ENCODE measurements at places on chromosomes 5 and 9.
A peak's percentile ranks its signal among the peaks of the same experiment; 100 is the strongest.

DNA sequence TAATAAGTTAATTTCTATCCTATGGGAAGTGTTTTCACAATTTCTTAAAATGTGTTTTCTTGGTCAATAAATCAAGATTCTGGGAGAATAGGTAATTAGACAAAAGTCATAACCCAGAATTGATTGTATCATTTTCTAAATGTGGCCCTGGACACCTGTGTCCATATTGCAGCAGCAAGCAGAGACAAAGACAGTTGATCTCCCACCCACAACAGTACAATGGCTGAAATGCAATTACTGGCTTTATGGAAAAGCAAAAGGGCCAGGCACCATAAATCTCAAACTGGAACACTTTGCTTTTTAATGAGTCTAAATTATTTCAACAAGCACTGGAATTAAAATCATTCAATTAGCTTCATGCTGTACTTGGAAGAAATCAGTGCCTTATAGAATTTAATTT is 157.2 kb downstream of the ESM1 start:
- no peak for DNase-seq

DNA sequence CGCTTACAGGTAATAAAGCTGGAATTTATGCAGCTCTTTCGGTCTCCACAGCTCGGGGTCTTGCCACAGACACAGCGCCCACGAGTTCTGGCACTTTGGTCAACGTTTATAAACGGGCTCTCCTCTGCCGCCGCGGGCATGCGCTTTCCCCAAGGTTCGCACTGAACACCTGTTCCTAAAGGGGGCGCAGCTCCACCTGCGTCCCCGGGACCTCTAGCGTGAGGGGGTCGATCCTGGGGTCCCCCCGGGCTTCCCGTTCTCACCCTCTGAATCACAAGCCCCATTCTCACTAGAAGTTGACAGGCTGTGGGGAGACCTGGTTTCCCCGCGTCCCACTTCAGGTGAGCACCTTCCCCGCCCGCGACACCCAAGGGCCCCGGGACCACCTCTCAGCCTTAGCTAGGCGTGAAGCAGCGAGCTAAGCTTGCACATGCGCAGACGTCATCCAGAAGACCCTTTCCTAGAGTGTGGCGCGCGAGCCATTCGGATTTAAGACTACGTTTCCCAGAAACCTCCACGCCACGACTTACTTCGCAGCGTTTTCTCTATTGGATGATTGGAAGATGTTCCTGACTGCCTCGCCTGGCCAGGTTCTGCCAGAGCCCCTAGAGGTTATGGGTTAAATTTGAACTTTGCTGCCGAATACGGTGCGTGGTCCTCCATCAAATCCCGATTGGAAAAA is 21.3 kb upstream of the ZNF782 start:
- DNase-seq, result peak; percentile 61

GRCh38 chr9:88663771-88664419 is 128.9 kb downstream of the NXNL2 start:
- DNase-seq, result no peak

GRCh38 chr5:15092801-15093200 is 221.2 kb upstream of the ANKH start:
- DNase-seq, result no peak

DNA sequence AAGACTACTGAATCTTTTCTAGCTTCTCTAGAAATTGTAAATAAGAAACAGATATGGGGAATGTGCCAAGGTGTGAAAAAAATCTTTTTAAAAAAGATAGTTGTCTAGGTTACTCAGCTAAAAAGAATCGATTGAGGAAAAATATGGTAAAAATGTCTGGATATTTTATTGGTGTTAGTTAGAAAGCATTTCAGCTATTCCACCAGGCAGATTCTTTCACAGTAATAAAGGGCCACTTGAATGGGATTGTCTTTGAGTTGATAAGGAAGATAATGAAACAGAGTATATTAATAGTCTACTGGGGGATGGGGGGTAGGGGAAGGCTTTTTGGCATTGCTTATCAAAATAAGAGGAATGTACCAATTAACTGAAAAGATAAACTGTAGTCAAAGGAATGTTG is 51.9 kb downstream of the SLIT3 start:
- no peak for DNase-seq

DNA sequence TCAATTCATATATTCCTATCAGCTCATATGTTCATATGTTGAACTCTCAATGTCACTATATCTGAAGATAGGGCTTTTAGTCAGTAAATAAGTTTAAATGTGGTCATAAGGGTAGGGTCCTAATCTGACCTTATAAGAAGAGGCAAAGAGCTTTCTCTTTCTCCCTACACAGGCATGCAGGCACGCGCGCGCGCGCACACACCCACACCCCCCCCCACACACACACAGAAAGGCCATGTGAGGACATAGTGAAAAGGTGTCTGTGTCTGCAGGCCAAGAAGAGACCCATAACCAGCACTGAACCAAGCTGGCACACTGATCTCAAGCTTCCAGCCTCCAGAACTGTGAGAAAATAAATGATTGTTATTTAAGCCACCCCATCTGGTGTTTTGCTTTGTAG is 76.0 kb downstream of the PDE4D start:
- DNase-seq, result no peak

- DNase-seq, result no peak
These were observed 335.7 kb upstream of the IZUMO3 start for GRCh38 chr9:24881361-24881760.

GRCh38 chr9:128093011-128093410 is 25.0 kb downstream of the SLC25A25 start:
- DNase-seq, result no peak

- DNase-seq, result no peak
These were observed 19.9 kb upstream of the S1PR3 start for GRCh38 chr9:88971131-88971960.

DNA sequence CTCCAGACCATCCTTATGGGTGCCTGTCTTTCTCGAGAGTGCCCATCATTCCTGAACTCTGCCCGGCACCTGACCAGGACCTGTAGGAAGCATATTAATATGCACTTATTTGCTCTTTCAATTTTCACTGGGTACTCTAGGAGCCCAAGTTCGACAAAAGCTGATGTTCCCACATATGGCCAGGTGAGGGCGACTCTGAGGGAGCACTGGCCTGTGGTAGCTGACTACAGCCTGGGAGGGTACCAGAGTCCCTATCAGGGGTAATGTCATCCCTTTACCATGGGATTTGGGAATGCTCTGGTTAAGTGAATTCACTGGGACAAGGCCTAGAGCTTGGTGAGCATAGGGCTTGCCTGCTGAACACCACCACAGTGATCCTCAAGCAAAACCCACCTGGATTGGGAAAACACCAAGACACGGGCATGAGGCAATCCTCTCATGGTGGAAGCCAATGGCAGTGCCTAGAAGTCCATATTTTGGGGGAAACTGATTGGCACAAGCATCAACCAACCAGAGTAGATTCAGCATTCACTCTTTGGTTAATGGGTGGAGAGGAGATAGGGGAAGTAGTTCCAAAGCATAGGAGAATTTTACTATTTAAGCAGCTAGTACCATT is 112.2 kb downstream of the MTX3 start:
- peak; percentile 45 for DNase-seq

DNA sequence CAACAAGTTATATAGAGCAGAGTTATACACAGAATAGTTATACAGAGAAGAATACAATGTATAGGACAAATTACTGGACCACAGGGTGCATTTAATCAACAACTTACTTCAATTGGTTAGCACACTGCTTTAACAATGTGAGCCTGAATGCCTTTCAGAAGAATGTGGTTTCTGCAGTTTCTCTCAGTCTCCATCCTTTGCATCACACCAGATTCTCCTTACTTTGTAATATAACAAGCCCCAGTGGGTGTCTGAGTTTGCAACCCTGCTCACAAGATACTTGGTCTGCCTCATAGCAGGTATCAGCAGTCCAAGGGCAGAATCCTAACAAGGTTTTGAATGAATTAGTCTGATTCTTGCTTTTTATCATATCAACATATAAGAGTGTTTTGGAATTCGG is 114.6 kb downstream of the GABRB2 start:
- DNase-seq, result no peak

GRCh38 chr9:13555516-13555915 is 276.0 kb upstream of the MPDZ start:
- DNase-seq, result no peak

GRCh38 chr5:151523335-151523734 is 67.8 kb downstream of the FAT2 start:
- peak; percentile 51 for DNase-seq

- no peak for DNase-seq
These were observed 41.1 kb upstream of the ACOT12 start for GRCh38 chr5:81435023-81435422.

- no peak for DNase-seq
These were observed 214.6 kb upstream of the TLE4 start for GRCh38 chr9:79357194-79357593.

DNA sequence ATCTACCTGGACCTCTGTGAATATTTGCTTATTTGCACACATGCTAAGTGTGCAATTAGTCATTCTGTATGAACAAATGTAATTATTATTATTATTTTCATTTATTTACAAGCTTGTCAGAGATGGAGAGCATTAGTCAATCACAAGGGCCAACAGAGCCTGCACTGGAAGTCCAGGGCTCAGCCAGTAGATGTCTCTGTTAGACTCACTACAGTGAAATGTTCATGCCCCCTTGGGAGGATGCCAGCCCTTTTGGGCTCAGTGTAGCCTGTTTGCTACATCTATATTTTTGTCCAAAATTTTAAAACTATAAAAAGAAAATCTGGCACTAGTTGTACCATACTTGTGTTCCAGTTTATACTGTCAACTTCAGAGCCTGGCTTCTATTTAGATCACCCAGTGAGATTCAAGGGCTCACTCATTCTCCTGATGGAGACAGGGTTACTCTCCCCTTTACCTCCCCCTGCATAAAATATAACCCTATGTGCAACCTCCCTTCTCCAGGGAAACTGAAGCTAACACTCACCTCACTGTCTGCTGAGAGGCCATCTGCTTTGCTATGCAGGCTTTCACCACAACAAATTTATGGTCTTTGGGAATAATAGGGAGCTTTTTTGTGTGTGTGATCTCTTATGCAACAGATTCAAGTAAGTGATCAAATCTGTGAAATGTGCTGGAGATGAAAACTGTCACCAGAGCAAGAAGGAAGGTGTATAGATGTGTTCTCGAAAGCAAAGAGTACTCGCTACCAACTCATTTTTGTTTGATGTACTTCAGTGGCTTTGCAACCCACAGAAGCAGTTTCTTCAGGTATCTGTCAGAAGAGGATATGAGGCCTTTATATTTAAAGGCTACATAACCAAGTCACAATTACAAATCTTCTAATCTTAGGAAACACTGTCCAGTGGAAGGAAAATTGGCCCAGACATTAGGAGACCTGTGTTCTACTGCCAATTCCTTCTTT is 99.9 kb upstream of the TLE4 start:
- no peak for DNase-seq

DNA sequence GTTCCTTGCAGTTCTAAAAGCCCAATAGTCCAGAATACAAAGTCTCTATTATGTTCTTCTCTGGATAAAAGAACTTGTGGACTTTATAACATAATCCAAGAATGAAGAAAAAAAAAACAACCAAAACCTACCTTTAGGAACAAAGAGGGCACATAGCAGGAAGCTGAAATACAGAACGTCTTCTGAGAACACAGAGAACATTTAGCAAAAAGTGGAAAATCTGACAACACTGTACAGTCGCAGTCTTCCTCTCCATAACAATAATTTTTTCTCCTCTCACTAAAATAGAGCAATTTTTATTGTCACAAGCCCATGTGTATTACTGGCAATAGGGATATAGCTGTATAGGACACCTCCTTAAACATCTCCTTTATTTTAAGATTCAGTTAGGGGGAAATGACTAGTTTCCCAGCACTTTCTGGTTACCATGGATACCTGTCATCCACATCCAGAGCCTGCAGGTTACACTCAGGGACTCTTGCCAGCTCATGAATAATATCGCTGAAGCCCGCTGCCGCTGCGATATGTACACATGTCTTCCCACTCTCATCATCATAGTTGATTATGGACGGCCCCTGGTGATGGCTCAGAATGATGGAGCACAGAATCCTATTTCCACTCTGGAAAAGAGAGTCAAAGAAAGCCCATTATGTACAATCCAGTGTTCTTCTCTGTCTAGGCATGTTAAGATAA is 106.5 kb downstream of the ANKRD55 start:
- DNase-seq, result no peak

DNA sequence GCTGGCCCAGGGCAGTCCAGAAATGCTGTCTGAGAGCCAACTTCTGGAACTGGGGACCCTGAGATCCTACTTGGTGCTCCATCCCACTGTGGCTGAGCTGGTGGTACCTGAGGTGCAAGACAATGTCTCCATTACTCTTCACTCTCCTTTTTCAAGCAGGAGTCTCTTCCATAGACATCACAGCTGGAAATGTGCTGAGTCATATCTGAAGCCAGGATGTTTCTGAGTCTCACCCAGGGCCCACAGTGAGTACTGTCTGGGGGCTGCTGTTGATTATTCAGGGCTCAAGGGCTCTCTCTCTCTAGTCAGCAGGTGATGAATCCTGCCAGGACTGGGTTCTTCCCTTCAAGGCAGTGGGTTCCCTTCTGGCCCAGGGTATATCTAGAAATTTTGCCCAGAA is 145.2 kb upstream of the TAS2R1 start:
- DNase-seq, result no peak

DNA sequence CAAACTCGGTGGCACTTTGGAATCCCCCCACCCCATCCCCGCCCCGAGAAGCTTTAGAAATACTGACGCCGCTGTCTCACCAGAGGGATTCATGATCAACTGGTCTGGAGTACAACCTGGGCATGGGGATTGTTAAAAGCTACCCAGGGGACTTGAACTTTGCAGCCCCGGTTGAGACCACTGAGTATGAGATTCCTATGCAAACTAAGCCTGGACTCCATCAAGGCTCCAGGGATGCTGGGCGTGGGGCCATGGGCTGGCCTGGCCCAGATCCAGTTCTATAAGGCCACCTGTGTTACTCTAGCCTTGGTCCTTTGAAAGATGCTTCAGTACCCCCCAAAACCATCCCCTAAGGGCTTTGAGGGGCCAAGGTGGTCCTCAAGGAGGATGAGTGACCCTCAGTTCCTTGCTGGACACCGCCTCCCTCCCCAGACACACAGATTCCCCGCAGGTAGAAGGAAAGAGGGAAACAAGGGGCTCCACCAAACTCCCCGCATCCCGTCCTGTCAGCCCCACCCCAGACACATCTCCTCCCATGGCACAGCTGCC is 68.5 kb downstream of the MRPL36 start:
- no peak for DNase-seq

DNA sequence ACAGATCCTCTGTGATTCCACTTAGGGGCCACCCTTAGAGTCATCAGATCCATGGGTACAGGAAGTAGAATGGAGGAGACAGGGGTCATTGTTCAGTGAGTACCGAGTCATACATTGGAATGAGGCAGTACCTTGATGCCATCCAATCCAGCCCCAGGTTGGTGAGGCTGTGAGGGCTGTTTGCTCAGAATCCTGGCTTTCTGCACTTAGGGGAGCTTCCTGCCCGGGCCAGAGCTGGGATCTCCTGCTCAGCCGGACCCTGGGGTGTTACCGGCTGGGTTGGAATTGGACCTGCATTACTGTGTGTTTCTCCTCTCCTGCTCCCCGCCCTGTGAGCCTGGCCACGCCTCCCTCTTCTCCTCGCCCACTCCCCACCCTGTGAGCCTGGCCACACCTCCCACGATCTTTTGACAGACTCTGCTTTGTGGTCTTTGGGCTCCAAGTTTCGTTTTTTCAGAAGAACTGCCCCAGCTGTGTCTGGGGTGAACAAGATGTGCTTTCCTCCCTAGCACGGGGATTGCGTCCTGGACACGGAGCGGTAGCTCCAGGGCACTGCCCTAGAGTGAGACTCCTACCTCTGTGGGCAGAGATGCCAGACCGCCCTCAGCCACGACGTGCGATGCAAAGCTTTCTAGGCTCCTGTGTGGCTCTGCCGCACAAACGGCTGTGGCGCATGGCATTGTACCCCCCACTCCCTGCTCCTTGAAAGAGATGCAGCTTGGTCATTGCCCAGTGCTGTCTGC is 15.4 kb downstream of the TRAF2 start:
- DNase-seq, result peak; percentile 66

- no peak for DNase-seq
These were observed 251.7 kb upstream of the ACTBL2 start for GRCh38 chr5:57734296-57734695.
